ENCODE measurements at places on chromosomes 3 and 15.

DNA sequence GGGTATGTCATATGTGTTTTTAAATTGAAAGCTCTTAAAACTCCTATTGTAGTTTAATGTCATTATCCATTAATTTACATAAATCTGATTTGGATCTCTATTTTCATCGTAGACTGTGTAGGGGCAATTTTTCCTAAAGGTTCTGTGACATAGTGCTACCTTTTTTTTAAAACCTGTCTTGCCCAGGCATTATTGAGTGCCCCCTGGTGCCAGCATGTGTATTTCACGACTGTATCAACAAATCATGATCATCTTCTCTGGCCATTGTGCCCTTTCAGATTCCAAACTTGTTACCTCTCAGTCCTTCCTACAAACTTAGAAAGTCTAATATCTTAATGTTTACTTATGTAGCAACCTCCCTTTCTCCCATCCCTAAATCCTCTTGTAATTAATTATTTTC lies 97.2 kb upstream of the FLNB start:
- no peak for DNase-seq

DNA sequence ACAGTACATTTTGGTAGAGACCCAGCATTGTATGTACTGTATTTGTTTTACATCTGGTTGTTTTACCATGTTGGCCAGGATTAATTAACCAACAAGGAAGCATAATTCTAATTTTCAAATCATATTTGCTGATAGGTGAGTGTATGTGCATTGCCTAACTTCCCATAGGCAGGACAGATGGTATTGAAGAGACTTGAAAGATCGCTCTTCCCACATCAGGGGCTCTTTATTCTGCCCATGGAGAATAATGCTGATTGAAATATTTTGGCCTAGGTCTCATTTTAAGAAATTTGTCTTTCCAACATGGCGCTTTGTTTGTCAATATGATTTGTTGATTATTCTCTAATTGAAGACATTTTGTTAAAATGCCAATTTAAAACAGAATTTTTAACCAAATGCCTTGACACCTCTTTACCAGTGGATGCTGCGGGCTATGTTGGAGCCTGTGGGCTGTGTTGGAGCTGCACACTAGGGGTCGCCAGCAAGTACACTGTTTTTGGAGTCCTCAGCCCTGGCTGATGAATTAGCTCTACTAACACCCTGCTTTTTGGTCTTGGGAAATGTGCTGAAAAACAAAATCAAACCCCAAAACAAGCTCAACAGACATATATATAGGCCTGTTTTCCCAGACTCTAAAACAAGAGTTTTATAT lies 5.3 kb downstream of the P2RY12 start:
- DNase-seq, result peak; percentile 32

DNA sequence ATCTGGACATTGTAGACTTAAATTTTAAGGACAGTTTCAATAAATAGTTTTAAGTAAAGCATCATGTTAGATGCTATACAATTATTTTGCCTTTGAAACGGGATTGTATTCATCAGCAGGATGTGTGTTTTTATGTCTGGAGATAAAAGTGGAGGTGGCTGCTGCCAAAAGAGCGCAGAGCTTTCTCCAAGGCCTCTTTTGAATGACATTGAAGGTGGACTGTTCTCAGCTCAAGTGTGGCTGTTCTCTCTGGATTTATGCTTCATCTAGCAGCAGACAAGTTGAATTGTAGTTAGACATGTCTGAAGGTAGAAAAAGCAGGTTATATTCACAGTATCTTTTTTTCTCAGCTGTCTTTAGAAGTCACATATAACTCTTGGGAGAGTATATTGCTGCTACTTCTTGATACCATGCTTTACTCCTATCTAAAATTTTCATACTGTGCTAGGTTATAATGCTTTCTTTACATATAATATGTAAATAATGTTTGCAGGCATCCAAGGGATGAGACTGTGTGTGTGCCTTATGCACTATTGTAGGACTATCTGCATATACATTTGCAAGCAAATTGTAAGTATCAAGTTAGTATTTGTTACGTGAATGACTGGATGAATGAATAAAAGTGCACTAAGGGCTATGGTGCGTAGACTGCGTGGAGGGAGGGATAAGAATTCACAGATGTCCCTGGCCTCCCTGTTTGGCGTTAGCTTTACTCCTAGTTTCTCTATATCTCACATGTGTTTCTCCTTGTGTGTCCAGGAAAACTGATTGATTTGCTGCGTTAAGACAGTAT lies 340.1 kb downstream of the NAALADL2 start:
- no peak for DNase-seq

DNA sequence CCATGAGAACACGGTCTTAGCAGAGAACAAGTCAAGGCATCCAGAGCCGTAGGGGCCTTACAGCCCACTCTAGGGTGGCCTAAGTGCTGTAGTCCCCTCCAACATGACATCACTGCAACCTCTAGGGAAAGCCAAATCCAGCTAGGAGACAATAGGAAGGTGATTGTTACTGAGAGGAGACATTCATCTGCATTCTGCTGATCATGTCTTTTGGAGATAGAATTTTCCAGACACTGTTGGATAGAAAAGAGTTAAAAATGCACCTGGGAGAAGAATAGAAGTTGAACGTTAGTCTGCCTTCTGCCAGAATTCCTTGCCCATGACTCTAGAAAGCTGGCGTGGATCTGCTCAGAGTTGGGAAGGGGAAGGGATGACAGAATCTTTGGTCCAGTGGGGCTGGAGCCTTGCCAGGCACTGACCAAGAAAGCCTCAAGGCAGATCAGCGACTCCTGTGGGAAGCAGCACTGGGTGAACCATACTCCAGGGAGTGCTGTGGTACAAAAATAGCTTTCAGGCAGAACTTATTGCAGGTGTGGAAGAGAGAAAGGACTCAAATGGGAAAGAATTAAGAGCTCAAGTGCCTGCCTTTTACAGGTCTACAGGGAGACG lies 44.8 kb upstream of the RAF1 start:
- peak; percentile 73 for DNase-seq

- DNase-seq, result no peak
Measured at GRCh38 chr15:88401996-88402656, 65.1 kb downstream of the MRPL46 start.

DNA sequence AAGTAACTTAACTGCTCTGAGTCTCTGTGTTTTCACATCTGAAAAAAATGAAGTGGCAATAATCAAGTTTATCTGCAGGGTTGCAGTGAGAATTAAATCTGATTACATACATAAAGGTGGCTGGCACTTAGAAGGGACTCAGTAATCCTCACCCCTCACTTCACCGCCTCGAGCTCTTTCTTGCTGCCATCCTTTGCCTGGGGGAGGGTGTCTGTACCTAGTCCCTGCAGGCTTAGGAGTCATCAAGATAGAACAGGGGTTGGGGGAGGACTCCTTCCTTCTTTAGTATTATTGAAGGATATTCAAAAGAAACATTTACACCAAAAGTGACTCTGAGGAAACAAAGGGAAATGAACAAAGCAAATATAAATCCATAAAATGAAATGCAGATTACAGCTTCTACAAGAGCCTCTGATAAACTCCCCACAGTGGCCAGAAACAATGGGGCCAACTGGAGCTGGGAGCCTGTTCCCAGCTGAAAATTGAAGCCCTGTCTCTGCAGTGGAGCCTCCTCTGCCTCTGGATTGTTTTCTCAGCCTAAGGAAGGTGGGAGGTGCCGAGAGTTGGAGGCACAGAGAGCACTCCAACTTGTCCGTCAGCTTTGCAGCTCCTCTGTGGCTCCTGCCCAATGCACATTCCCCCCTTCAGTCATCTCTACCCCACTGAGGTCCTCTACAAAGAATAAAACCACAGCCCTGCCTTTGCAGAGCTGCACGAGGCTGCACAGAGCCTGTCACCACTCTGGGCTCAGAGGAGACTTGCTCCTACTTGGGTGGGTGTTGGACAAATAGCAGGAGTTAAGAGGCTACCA lies 41.8 kb downstream of the CRYGS start:
- DNase-seq, result no peak

GRCh38 chr3:152296971-152297370 lies 28.2 kb downstream of the MBNL1 start:
- DNase-seq, result peak; percentile 38

DNA sequence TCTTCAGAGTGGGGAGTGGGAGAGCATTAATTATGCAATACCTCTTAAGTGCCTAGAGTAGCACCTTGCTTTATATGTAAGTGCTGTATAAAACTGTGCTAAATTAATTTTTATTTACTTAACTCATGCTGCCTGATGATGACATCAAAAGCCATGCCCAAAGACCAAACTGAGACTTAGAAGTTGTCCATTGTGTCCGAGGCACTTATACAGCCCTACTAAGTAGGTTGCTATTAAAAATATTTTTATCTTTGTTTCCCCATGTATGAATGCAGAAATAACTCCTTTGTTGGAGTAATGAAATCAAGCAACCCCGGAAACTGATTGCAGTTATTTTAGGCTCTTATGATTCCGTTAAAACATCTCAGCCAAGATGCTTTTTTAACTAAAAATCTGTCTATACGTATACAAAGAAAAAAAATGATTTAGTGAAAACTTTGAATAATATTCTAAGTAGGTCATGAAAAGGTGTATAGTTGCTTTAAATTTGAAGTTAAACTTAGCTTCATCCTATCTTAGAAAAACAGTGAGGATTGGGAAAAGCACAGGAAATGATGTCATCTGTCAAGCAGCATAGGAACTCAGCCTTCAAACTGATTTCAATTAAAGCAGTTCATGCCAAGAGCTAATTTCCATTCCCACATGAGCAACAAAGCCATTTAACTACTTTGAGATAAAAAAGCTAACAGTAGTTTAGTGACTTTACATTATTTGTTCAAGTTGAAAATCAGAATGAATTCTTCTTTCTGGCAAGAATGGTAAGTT lies 43.0 kb downstream of the FBN1 start:
- peak; percentile 86 for DNase-seq

- DNase-seq, result no peak
Measured at GRCh38 chr3:52458031-52458760, 2.8 kb downstream of the NISCH start.

DNA sequence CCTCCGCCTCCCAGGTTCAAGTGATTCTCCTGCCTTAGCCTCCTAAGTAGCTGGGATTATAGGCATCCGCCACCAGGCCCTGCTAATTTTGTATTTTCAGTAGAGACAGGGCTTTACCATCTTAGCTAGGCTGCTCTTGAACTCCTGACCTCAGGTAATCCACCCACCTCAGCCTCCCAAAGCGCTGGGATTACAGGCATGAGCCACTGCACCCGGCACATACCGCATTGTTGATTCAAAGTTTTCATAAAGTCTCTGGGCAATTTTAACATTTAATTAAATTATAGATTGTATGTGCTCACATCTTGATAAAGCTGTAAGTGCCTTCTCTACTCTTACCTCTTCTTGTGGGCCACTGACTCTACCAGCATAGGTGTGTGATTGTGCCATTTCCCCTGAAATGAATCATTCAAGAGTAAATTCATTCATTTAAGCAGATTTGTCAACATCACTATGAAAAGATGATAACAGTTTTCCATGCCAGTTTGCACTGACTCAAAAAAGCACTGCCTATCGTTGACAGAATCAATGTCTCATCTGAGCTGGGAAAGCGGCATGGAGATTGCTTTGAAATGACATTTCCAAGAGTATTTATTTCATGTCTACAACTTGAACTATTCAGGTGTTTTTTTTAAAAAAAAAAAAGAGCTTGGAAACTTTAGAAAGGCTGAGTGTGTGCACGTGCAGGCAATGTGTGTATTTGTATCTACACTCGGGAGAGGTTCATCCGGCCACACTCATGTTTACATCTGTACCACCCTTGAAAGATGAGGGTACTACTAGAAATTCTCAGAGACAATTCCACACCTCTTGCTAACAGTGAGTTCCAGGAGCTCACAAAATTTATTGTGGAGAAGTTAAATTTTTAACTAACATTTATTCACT lies 3.5 kb downstream of the BCL2A1 start:
- DNase-seq, result peak; percentile 9

DNA sequence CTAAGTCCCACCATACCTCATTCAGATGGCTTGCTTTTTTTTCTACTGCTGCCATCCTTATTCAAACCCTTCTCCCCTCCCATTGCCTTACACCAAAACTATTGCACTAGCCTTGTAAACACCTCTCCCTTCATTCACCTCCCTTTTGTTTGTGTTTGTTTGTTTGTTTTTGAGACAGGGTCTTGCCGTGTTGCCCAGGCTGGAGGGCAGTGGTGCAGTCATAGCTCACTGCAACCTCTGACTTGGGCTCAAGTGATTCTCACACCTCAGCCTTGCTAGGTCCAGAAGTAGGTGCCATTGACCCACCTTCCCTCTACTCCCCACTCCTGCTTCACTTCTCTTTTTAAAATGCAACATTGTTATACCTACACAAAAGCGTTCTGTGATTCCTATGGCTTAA lies 3.0 kb upstream of the STAG1 start:
- no peak for DNase-seq

DNA sequence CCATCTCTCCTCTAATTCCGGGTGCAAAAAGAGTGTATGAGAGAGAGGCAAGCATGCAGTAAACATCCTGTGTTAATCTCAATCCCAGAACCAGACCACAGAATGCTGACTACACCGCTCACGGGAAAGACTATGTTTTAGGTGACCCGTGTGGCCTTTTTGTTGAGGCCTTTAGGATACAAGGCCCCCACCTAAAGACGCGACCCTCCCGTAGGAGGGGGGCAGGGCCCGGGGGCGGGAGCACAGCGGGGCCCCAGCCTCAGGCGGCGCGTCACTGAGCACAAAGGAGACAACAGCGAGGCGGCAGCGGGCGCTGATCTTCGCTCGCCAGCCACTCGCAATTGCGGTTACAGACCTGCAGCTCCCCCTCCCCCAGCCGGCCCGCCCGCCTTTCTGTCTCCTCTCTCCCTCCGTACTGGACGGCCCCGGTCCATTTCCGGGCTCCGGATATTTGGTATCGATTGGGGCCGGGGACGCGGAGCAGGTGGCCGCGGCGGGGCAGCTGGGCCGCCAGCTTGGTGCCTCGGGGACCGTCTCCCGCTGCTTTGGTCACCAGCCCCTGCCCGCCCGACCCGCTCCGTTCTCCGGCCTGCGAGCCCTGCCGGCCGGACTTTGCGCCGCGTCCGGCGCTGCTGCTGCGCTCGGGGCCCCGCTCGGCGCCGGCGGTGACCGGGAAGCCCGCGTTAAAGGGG lies at the start of gene CCDC50:
Gene CCDC50, plus strand, starts transcription at position 433 of the 692 bp plus-strand sequence. CDS start 281 bp downstream, outside the sequence.
- peak; percentile 85 for DNase-seq

GRCh38 chr3:135627057-135627456 lies 338.5 kb upstream of the PPP2R3A start:
- no peak for DNase-seq

DNA sequence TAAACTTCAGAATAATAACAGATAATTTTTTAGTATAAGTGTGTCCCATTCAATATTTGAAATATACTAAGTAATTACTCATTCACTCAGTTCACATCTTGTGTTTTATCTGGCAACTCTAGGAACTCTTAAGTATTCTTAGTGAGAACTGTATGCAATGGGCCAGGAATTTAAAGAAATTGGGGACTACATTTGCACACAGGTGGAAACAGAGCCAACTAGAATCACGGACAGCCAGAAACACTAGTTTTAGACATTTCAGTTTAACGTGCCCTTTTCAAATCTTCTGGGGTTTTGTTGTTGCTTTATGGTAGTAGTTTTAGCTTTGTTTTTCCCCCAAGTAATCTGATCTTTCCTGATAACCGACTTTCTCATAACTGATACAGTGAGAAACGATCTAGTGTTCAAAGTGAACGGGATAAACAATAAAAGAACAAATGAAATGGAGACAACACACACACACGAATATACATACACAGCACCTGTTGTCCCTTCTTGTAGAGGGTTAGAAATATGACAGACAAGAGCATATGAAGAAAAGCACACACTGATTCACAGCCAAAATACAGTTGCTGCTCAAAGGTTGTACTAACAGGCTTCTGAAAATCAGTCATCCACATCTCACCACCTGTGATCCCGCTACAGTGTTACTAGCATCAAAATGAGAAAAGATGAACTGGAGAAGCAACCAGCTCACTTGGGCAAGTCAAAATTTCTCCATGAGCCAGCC lies 167.0 kb downstream of the FMN1 start:
- DNase-seq, result no peak

- peak; percentile 79 for DNase-seq
Measured at GRCh38 chr15:80967451-80967850, 22.2 kb downstream of the MESD start.

Measured in iris pigment epithelial cell (primary cell).